ENCODE measurements at places on chromosomes 13 and 19. TPM values are rescaled to one million over a fixed set of nuclear protein-coding genes. Genes with fewer than 3 reads are reported as not detected.
A peak's percentile ranks its signal among the peaks of the same experiment; 100 is the strongest.

- no peak for DNase-seq
These were observed 7.5 kb downstream of the IZUMO2 start for GRCh38 chr19:50155520-50156109.

- DNase-seq = no peak
These were observed 16.0 kb downstream of the SPATA13 start for GRCh38 chr13:24176351-24177101.

DNA sequence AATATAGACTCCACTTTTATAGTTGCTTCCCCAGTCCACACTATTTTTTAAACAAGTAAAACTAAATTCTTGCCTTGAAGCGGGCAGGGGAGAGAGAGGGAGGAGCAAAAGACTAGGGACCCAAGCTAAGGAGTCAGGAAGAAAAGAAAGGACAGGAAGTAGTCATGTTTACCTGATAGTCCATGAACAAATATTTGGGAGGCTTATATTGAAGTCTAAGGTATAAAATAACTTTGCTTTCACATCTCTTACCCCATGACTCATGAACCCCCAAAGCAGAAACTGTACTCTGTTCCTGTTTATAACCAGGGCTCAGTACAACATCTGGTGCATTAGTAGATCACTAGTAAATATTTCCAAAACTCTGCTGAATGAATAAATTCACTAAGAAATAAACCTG, 67.3 kb downstream of the ZAR1L start:
- DNase-seq = no peak

- peak; percentile 54 for DNase-seq
These were observed 714 bp downstream of the POLRMT start for GRCh38 chr19:632579-633067.

- DNase-seq = no peak
These were observed 497.1 kb downstream of the DCT start for GRCh38 chr13:93982179-93982918.

DNA sequence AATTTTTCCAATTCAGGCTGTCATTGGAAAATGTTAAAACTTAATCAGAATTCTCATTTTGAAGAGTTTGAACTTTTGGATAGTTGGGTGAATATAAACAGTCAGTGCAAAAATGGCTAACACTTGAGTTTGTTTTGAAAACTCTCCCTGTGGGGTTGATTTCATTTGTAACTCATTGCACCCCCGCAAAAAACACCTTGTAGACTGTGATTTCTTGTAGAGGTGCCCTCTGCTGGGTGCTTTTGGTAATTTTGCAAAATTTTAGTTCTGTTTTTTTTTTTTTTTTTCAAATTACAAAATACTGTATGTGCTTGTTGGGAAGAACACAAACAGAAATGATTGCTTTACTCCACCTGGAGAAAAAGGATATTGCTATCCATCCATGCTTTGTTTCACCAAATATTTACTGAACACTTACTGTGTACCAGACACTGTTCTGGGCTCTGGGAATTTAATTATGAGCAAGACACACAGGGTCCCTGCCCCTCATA, 28.2 kb upstream of the GPI start:
- no peak for DNase-seq

- DNase-seq = no peak
These were observed 82.2 kb downstream of the MIPEP start for GRCh38 chr13:23806874-23807526.

DNA sequence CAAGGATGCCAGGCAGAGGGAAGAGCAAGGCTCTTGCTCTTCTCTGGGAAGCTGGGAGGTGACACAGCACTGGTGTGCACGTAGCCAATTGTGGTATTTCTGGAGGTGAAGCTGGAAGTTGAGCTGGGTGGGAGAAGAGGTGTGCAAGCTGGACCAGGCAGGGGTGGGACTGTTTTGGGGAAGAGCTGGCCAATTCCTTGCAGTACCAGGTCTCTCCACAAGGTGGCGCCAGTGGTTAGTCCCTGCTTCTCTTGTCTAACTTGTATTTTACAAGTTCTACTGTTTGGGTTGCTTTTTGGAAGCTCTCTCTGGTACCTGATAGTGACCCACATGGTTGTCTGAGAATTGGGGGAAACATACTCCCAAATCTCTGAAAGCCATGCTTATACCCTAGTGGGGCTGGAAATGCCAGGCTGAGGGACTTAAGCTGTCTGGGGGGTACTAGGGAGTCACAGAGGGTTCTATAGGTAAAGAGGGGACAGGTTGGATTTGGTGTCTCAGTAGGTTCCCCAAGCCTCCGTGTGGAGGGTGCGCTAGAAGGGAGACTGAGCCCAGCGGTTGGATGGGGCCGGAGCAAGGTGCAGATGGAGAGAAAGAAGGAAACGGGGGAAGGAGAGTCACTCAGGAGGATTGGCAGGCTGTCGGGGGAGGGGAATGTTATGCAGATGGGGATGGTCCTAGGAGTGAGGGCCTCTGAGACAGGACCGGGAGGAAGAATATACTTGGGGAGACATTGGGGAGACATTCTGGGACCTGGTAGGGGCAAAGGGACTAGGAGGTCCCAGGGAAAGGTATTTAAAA, 3.0 kb downstream of the HPN start:
- peak; percentile 70 for DNase-seq

DNA sequence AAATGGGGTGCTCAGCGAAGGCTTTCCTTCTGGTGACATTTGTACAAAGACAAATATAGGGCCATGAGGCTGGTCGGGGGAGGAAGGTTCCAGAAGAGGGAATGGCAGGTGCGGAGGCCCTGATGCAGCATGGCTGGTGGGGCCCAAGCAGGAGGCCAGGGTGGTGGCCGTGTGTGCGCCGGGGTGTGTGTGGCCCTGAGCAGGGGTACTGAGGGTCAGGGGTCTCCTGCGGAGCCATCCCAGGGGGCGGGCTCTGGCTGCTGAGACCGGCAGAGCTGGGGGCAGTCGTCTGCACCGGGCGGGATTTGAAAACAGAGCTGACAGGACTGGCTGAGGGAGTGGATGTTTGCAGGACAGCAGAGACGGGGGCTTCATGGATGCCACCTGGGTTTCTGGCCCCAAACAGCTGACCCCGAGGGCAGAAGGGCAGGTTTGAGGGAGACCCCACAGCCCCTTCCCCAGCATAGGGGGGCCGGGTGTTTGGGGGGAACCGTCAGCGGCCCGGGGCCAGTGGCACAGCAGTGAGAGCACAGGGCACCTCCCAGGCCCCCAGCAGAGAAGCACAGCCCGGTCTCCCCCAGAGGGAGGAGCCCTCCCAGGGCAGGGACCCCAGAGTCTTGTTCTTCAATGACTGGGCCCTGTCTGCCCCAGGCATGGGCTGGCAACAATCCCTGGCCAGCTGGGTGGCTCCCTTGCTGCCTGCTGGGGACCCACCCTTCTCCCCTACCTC, 11.4 kb downstream of the PIAS4 start:
- DNase-seq = no peak

DNA sequence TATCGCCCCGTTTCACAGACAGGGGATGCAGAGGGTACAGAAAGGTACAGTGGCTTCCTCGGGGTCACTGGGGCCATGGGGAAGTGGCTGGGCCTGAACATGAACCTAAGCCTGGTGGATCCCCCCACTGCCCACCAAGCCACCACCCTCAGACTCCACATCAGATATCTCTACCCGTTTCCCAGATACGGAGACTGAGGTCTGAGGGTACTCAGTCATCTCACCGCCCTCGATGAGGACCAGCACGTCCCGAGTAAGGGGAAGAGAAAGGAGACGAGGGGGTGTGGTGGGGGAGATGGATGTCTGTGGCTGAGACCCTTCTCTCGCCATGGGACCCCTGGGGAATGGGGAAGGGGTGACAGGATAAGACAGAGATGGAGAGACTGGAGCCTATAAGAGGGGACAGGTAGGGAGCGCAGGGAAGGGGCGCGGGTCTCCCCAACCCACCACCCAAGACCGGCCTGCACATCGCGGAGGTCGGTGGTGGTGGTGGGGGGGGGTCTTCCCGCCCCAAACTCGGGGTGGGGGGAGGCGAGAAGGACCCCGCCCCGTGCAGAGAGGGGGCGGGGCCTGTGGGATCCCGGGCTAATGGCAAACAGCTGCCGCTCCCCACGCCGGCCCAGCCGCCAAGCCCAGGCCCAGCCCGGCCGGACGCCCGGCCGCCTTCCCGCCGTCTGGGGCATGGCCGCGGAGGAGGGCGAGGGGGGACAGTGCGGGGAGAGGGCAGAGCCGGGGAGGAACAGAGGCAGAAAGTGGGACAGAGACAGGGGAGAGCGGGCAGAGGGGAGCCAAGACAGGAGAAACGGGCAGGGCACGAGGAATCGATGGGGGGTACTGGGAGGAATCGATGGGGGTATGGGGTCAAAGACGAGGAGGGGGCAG, 698 bp downstream of the KANK2 start:
- peak; percentile 50 for DNase-seq

DNA sequence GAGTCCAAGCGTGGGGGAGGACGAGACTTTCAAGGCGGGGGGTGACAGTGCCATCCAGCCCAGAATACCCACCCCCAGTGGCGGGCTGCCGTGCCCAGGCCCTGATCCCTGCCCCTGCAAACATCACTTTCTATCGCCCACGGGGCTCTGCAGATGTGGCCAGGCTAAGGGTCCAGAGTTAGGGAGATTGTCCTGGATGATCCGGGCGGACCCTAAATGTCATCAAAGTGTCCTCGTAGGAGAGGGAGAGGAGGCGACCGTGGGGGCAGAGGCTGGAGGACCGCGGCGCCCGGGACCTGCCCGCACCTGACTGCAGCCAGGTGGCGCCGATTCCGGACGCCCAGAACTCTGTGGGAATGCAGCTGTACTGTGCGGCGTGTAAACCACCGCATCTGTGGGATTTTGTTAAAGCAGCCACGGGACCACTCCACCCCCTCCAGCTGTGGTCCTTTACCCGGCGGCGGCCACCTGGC, 32.4 kb downstream of the GJA3 start:
- no peak for DNase-seq

DNA sequence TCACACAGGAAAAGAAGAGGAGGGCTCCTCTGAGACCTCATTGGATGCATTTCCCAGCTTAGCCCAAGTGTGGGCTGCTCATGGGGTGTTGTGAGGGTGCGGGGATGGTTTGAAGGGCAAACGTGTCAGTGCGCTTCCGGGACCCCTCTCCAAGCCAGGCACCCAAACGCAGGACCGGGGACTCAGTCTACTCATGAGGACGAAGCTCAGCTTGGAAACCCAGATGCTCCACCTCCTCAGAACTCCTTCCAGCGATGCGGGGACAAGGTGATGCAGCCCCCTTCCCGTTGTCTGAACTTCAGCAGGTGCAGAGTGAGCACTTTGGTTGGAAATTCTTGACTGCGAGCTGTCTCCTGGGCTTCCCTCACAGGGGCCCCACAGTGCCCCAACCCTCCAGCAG, 33.1 kb upstream of the MTIF3 start:
- no peak for DNase-seq

Gene RYR1
- 0.70 TPM for total RNA-seq

Gene GFY
- not detected for total RNA-seq

Gene ARL11
- total RNA-seq = 0.75 TPM

Gene GGN
- total RNA-seq = not detected

Gene ZNF534
- not detected for total RNA-seq
